ENCODE measurements at places on chromosomes 4 and X.

DNA sequence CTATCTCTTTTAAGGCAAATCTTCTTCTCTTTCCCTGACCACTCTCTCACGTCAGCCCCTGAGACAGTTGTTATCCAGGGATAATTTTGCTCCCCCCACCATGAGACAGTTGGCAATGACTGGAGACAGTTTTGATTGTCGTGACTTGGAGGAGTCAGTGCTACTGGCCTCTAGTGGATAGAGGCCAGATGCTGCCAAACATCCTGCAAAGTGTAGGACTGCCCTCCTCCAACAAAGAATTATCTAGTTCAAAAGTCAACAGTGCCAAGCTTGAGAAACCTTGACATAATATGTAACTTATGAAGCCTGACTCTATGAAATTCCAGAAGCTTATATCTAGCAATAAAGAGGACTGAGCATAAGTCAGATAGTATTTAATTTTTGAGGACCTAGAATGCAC is 502.1 kb upstream of the IGFBP7 start:
- no peak for DNase-seq

DNA sequence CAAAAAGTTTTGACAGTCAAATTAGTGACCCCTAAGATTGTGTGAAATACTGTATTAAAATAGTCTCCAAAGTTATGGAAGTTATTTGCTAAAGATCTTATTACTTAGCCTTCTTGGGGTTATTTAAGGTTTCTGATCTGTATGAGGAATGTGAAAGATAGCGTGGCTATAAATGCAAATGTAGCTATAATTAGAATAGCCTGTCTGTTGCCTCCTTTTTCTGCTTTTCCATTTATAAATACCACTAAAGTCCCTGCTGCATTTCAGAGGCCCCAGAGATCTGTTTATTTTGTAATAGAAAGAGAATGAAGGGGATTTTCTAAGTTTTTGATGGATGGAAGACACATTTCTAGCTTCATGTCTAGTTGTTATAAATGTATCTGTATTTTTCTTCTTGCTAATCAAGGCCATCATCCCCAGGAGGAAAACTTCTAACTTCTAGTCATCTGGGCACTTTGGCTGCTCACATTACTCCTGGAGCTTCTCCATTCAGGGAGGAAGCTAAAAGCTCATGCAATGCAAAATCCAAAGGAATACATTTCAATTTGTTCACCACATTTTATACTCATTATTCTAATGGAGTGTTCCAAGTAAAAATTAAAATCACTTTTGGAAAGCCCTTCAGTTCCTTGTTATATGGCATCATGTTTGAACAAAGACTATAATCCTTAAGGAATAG is 73.9 kb downstream of the INTS12 start:
- DNase-seq: no peak

- DNase-seq: no peak
Observed at GRCh38 chr4:180828455-180829018, 1414.7 kb upstream of the TENM3 start.

- no peak for DNase-seq
Observed at GRCh38 chrX:2934715-2935710, 5.9 kb upstream of the ARSD start.

GRCh38 chr4:42237451-42237850 is 85.0 kb upstream of the BEND4 start:
- DNase-seq: no peak
